PC-3 (cell line): ENCODE measurements at places on chromosomes 6 and 20. TPM values are rescaled to one million over a fixed set of nuclear protein-coding genes. Genes with fewer than 3 reads are reported as not detected.

MAP7 gene
- 13.9 and 25.3 TPM in 2 replicates for total RNA-seq

TMEM151B gene
- total RNA-seq = not detected in 2 replicates

LAMA2 gene
- total RNA-seq = 0.17 and 0.22 TPM in 2 replicates

GRCh38 chr6:14732226-14732843, 513.5 kb upstream of the JARID2 start:
- H3K36me3 ChIP-seq = no peaks in the 10 kb centered on the region
- no peak for DNase-seq
- H3K4me1 ChIP-seq = peaks cover 58% of the 10 kb centered on the region
- H3K4me3 ChIP-seq = peak overlapping the region; percentile 3; the same call in 1 of the 2 replicates
- H3K27ac ChIP-seq = peak overlapping the region; percentile 99
- no peaks in the 10 kb centered on the region for H3K27me3 ChIP-seq

DNA sequence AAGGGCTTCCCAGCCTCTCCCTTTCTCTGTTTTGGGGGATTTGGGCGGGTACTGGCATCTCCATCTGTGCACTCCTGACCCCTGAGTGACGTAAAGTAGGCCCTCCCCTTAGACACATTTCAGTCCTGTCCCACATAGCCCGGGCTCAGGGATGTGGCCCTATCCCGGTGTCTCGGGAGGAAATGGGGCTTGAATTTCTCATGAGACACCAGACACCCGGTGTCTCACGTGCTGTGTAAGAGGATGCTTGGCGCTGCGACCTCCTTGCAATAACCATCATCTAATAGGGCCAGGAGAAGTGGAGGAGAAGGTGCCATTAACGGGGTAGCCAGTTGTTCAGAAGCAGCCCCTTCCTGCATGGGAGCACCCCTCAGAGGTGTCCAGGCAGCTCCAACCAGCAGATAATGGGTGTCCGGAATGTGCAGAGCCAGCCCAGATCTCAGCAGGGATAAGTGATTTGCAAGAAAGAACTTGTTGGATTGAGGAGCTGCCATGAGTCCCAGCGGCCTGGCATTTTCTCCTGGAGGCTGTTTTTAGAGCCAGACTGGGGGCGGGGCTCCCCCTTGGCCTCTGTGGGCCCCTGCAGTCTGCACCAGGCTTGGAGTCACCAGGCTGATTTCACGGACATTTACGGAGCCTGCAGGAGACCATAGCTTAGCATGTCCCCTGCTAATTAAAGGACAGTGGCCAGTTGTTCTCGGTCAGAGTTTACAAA, 372.0 kb downstream of the PREX1 start:
- peaks cover 87% of the 10 kb centered on the region for H3K27me3 ChIP-seq
- H3K36me3 ChIP-seq = no peaks in the 10 kb centered on the region
- no peaks in the 10 kb centered on the region for H3K4me1 ChIP-seq

- peaks cover 20% of the 10 kb centered on the region for H3K4me1 ChIP-seq
- H3K27me3 ChIP-seq = no peaks in the 10 kb centered on the region
- no peak overlapping the region for H3K4me3 ChIP-seq
These were observed 52.4 kb upstream of the IPCEF1 start for GRCh38 chr6:154408891-154409500.

GRCh38 chr6:1144842-1145767, 166.8 kb upstream of the FOXQ1 start:
- no peak for DNase-seq
- H3K27me3 ChIP-seq = peaks cover 51% of the 10 kb centered on the region
- H3K4me3 ChIP-seq = no peak overlapping the region
- no peak overlapping the region for H3K27ac ChIP-seq

DNA sequence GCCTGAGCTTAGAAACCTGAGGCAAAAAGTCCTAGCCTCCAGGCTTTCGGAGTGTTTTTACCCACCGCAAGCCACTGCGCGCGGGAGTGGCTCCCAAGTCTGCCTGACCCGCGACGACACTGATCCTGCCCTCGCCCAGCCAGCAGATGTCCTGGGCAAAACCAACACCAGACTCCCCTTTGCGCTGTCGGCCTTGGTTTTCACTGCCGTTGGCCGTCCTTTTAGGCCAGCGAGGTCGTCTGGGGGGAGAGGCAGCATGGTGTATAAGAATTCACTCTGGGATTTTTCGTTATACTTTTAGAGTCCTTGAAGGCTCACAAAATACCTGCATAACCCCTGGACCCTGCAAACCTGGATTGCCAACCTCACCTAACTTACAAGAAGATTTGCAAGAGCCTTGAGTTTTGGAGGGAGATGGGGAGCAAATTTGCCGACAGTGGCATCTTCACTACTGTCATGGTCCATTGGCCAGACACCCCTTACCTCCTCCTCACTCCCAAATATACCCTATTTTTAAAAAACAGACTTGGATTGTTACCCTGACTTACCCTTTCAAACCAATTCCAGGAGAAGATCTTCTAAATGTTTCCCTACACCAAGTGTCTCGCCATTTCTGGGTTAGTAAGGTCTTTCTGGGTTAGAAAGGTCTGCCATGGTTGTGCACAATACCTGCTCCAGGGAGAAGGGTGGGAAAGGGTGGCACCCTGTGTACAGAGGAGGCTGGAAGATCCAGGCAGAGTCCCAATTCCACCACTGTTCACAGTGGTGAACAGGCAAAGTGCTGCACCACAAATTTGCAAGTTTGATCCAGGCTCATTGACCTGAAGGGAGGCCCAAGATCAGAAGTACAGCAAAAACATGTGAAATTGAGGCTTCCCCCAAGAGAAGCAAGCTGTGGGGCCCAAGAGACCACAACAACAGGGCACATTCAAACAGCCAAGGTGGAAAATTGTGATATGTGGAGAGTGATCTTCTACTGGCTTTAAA, 4.4 kb downstream of the FOXA2 start:
- H3K27me3 ChIP-seq = 0 out of 2 replicates have a peak, but pooled peaks cover 6% of the 10 kb centered on the region
- no peak overlapping the region for H3K4me3 ChIP-seq
- peaks cover 22% of the 10 kb centered on the region for H3K4me1 ChIP-seq
